ENCODE measurements at places on chromosomes 3 and 15.
A peak's percentile ranks its signal among the peaks of the same experiment; 100 is the strongest.

- DNase-seq, result peak; percentile 60
Observed at GRCh38 chr3:47162697-47163168, 1.2 kb downstream of the SETD2 start.

- no peak for DNase-seq
Observed at GRCh38 chr15:81982808-81983207, 63.0 kb downstream of the MEX3B start.

DNA sequence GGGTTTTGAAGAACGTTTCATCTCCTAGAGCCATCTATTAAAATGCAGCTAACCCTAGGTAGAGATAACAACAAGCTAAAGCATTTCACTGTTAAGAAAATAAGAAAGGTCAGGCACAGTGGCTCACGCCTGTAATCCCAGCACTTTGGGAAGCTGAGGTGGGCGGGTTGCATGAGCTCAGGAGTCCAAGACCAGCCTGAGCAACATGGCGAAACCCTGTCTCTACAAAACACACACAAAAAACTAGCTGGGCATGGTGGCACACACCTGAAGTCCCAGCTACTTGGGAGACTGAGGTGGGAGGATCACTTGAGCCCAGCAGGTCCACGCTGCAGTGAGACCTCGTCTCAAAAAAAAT is 5.4 kb upstream of the TBC1D5 start:
- no peak for DNase-seq

GRCh38 chr3:188943591-188943990 is 228.2 kb upstream of the TPRG1 start:
- no peak for DNase-seq

GRCh38 chr3:157445857-157446256 is 9.2 kb downstream of the PTX3 start:
- peak; percentile 73 for DNase-seq

DNA sequence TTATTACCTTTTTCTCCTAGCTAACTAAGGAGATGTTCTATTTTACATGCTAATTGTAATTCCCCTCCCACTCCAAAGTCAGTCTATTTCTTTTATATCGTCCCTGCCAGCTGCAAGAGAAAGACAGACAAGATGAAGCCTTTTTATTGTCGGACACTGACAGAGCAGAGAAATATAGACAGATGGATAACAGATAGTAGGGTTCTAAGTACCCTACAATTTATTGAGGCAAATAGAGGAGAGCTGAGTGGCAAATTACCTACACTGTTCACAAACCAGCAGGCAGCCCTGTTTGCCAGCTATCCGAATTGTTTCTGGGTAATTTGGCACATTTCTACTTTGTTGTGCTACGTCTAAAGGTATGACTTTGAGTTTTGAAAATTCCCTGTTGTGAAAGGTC is 392.3 kb upstream of the ZNF717 start:
- DNase-seq, result no peak

DNA sequence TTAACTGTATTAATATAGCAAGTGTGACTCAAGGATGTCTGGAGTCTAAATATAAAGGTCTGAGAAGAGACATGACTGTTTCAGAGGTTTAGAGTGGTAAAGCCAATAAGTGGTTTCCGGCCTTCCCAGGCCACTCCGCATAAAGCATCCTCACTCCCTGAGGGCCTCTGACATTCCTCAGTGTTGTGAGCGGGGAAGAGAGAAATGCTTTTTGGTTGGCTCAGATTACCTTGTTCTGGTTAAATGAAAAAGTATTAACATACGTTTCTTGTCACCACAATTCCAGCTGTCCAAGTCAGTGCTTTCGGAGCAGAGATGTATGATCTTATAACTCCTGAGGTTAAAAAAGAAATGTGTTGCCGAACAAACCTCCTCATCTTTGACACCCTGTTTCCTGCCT is 103.8 kb downstream of the RBMS3 start:
- DNase-seq, result no peak

DNA sequence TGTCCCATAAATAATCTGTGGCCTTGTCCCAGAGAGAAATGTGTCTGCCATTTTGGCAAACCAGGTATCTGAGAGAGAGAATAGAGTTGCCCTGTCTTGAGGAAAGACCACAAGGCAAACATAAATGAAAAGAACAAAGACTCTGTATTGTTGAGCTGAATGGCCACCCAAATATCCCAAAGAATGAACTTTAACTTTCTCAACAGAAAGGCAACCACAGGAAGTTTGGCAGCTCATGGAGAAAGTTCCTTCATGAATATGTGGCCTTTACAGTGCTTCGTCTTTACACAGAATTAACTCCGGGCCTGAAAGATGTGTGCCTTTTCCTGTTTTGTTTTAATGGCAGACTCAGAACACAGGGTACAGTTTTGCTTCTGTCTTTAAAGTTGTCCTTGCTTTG is 41.4 kb upstream of the THBS1 start:
- no peak for DNase-seq

DNA sequence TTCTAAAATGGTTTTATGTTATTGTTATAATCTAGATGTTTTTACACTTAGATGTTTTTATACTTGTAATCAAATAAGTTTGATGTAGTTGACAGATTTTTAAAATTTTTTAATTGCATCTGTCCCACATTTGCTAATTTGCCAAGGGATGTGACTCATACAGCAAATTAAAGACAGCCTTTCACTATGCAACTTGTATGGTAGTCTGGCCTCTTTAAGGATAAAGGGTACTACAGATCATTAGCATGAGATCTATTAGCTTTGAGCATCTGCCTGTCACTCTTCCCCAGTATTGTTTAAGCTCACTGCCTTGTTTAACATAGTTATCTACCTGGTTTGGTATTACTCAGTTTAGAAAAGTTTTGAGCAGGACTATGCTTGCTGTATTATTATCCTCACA is 83.0 kb downstream of the NPTN start:
- no peak for DNase-seq

Data from hematopoietic multipotent progenitor cell treated with erythropoietin and hydrocortisone succinate and interleukin-3 and kit ligand, for 6 days (in vitro differentiated cells).